Stomach (tissue), 19 donors: ENCODE measurements at places on chromosomes 16 and 17. TPM values are rescaled to one million over a fixed set of nuclear protein-coding genes. Genes with fewer than 3 reads are reported as not detected.

PRSS27 gene
- total RNA-seq = not detected

FBXO39 gene
- total RNA-seq = not detected

KIF18B gene
- total RNA-seq = 0.58 TPM

TBC1D3K gene
- not detected for total RNA-seq

SYNGR3 gene
- total RNA-seq = 1.7 TPM

MARVELD3 gene
- 16.7 TPM for total RNA-seq

PRR15L gene
- 93.6 TPM for total RNA-seq

SEPTIN12 gene
- not detected for total RNA-seq

- H3K27ac ChIP-seq = no peak overlapping the region
- H3K4me3 ChIP-seq = no peak overlapping the region
- H3K27me3 ChIP-seq = no peaks in the 10 kb centered on the region
- peaks cover 77% of the 10 kb centered on the region for H3K36me3 ChIP-seq
- peaks cover 26% of the 10 kb centered on the region for H3K4me1 ChIP-seq
These were observed 4.1 kb downstream of the HGS start for GRCh38 chr17:81687770-81688541.

DNA sequence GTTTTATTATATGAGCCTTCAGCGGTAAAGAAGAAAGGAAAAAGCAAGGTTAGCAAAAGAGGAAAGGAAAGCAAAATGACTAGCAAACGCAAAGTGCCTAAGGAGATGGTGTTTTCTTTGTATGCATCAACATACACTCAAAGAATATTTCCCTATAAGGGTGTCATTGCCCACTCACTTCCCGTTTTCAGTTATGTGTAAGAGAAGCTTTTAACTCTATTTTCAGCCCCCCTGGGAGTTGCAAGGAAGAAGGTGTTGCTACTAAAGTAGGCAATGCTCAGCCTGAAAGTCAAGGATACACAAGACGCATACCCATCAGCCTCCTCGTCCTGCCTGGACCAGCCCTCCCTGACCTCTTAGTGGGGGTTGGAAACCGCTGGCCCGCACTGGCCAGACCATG, 267.7 kb upstream of the ZFHX3 start:
- H3K4me3 ChIP-seq = no peak overlapping the region
- H3K27me3 ChIP-seq = no peaks in the 10 kb centered on the region
- H3K4me1 ChIP-seq = no peaks in the 10 kb centered on the region
- H3K27ac ChIP-seq = no peak overlapping the region
- no peak for DNase-seq

DNA sequence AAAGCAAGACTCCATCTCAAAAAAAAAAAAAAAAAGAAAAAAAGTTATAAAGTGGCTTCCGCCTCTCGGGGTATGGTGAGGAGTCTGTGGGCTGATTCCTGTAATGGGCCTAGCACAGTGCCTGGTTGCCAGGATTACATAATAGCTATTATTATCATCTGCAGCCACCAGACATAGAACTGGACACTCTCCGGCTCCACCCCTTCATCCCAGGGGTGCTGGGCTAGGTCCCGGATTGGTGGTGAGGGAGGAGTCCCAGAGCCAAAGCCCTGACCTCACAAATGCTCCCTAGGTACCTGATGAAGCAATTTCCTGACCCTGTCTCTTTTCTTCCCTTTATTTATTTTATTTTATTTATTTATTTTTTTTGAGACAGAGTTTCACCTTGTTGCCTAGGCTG, 11.6 kb upstream of the ADGRG1 start:
- no peak for DNase-seq
- H3K36me3 ChIP-seq = no peaks in the 10 kb centered on the region
- no peak overlapping the region for H3K4me3 ChIP-seq
- peaks cover 16% of the 10 kb centered on the region for H3K4me1 ChIP-seq

GRCh38 chr17:69954241-69954925, 120.6 kb upstream of the KCNJ16 start:
- no peak overlapping the region for H3K27ac ChIP-seq
- no peaks in the 10 kb centered on the region for H3K4me1 ChIP-seq
- H3K27me3 ChIP-seq = no peaks in the 10 kb centered on the region
- no peaks in the 10 kb centered on the region for H3K36me3 ChIP-seq
- no peak overlapping the region for H3K4me3 ChIP-seq
- DNase-seq = no peak

DNA sequence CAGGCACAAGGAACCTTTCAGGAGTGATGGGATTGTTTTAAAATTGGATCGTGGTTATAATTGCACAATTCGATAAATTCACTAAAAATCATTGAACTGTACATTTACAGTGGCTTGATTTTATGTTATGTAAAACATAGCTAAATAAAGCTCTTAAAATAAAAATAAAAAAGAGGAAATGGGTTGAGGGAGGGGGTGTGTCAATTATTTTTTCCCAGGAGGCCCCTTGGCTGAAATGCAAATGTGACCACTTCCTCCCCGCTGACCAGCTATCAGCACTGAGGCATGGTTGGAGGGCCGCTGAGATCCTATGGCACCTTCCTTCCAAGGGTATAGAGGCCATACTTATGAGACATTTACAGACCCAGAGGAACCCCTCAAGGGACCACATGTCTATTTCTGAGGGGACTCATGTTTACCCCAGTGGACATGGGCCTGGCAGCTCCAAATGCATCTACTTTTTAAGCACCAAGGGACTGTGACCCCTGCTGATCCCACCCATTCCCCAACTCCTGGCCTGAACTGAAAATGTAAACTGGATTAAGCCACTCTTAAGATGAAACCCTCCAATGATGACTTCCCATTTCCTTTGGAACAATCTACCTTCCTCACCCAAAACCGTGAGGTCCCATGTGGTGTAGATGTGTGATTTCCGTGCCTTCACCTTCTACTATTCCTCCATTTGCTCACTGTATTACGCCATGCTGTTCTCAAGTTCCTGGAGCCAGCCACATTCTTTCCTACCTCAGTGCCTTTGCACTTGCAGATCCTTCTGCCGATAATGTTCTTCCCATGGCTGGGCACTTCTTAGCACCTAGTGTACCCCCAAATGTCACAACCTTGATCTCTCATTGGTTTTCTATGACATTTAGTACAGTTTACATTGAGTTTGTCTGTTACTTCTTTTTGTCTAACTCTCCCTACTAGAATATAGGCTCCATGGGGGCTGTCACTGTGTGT, 2.8 kb upstream of the IL21R start:
- no peaks in the 10 kb centered on the region for H3K36me3 ChIP-seq
- H3K4me3 ChIP-seq = no peak overlapping the region
- no peak for DNase-seq
- no peak overlapping the region for H3K27ac ChIP-seq
- peaks cover 4% of the 10 kb centered on the region for H3K4me1 ChIP-seq
- peaks cover 31% of the 10 kb centered on the region for H3K27me3 ChIP-seq

DNA sequence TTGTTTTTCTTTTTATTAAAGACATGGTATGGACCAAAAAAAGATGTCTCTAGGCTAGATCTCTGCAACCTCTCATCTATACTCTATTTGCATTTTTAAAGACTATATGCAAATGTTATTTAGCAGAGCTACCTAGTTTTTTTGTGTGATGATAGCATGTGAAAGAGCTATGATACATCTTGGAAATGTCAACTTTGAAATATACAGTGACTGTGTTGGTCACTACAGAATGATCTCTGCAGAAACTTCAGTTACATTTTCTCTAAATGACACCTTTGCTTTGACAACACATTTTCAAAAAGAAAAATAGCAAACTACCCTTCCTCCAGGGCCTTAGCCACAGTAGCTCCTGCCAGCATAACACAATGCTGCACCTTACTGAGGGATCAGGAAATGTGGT, 86.6 kb downstream of the PRKCB start:
- H3K36me3 ChIP-seq = no peaks in the 10 kb centered on the region
- H3K4me1 ChIP-seq = no peaks in the 10 kb centered on the region
- no peaks in the 10 kb centered on the region for H3K27me3 ChIP-seq
- no peak for DNase-seq

GRCh38 chr16:48949636-48950035, 332.0 kb downstream of the CBLN1 start:
- H3K27ac ChIP-seq = no peak overlapping the region
- no peaks in the 10 kb centered on the region for H3K4me1 ChIP-seq
- DNase-seq = no peak
- H3K4me3 ChIP-seq = no peak overlapping the region
- H3K27me3 ChIP-seq = no peaks in the 10 kb centered on the region

- H3K36me3 ChIP-seq = no peaks in the 10 kb centered on the region
- peaks cover 4% of the 10 kb centered on the region for H3K27me3 ChIP-seq
- H3K4me3 ChIP-seq = no peak overlapping the region
- no peak overlapping the region for H3K27ac ChIP-seq
- no peak for DNase-seq
These were observed 192.6 kb upstream of the RPL38 start for GRCh38 chr17:74010903-74011302.

DNA sequence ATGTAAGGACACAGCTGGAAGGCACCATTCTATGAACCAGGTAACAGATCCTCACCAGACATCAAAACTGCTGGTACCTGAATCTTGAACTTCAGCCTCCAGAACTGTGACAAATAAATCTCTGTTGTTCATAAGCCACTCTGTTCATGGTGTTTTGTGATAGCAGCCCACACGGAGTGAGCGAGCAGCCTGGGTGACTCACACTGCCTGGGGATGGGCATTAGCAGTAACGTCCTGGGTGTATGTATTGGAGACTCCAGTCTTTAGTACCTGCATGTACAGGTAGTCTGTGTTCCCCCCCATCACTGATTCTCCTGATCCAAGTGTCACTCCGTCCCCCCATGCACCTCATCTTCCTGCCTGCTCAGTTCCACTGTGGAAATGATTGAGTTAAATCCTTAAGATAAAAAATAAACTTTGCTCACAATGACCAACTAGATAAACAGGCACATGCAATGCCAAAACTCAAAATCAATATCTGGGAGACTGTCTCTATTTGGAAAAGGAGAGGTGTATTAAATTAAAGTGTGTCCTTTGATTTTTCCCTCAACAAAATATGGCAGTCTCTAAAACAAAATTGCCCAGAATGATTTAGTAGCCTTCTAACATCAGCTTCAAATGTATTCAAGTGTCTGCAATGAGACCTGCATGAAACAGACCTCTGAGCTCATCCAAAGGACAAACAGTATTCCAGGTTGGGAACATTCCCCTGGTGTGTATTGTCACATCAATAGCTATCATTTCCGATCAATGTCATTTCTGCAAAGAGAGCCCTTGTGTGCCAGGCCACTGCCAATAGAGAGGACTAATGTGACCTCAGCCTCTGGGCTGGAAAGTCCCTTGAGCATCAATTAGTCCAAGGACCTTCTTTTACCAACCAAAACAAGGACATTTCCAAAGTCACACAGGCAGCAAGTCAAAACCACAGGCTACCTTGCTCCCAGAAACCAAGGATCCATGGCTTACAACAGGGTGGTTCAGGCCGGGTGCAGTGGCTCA, 12.2 kb upstream of the VAT1L start:
- no peak overlapping the region for H3K4me3 ChIP-seq
- no peaks in the 10 kb centered on the region for H3K4me1 ChIP-seq
- H3K27ac ChIP-seq = no peak overlapping the region

DNA sequence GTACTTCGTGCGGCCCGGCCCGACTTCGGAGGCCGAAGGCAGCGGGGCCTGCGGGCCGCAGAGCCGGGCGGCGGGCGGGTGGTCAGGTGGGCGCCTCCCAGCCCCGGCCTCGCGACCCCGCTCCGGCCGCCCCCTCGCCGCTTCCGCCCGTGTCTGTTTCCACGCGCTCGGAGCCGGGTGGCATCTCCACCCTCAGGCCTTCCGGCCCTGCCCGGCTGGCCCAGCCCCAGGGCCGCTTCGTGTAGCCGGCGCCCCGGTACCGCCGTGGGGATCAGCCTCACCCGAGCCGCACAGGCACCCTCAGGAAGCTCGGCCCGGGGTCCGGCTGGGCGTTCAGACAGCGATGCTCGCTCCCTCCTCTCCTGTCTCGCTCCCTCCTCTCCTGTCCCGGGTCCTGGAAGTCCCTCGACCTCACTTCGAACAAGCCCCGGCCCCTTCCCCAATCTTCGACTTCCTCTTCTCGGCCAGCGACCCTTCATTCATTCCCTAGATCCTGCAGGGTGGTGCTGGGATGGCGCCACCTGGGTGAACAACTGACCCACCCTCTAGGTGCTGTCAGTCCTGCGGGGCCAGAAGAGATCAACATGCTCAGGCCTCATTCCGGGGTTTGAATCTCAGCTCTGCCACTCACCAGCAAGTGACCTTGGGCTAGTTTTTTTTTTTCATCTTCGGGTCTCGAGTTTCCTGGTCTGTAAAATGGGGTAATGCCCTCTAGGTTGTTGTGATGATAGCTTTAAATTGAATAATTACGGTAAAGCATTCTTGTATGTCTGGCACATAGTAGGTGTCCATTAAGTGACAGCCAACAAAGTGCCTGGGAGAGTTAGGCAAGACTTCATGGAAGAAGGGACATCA, 610 bp downstream of the VPS4A start:
- H3K4me1 ChIP-seq = peaks cover 55% of the 10 kb centered on the region
- H3K27me3 ChIP-seq = no peaks in the 10 kb centered on the region
- peak; percentile 62 for DNase-seq
- H3K4me3 ChIP-seq = peak overlapping the region; percentile 92
- H3K36me3 ChIP-seq = peaks cover 32% of the 10 kb centered on the region

GRCh38 chr17:80762076-80762475, 217.4 kb downstream of the RPTOR start:
- peaks cover 4% of the 10 kb centered on the region for H3K36me3 ChIP-seq
- H3K27me3 ChIP-seq = no peaks in the 10 kb centered on the region
- H3K4me1 ChIP-seq = peaks cover 10% of the 10 kb centered on the region
- H3K4me3 ChIP-seq = no peak overlapping the region
- no peak for DNase-seq

DNA sequence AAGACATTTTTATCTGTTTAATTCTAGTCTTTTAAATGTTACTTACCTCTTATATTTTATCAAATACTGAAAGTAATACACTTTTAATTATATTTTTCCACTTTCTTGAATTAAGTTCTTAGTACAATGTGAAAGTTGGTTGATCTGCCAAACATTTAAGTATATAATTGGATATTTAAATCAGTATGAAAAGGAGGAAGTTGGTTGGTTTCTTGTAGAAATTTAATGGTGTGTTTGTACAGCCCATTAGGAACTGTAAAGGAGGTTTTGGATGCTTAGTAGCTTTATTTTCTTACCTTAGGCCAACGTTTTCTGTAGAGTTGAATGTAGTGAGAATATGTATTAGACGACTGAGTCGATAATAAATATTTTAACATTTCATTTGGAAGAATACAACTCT, 5.4 kb downstream of the NFATC3 start:
- no peaks in the 10 kb centered on the region for H3K27me3 ChIP-seq
- no peak for DNase-seq
- no peaks in the 10 kb centered on the region for H3K36me3 ChIP-seq
- no peak overlapping the region for H3K27ac ChIP-seq

DNA sequence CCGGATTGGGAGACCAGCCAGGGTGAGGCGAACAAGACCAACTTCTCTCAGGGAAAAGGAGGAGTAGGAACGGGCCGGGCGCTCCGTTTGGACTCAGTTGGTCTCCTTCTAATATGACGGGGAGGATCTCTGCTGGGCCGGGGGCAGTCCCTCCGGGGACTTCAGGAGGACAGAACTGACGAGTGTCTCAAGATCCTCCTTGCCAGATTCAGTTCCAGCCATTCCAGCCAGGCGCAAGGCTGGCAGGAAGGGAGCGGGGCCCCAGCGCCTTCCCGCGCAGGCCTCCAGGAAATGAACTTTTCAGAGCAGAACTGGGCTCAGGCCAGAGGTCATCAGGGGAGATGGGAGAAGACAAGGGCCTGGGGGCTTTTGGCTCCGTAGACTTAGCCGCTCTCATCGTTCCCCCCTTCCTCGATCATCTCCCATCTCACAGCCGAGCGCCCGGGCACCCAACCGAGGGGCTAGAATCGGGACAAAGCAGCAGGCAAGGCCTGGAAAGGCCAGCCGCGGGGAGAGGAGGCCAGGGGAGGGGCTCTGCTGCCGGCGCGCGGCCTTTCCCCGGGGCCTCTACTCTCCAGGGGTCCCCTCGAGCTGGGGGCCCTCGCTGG, 1.6 kb downstream of the ZNF423 start:
- DNase-seq = no peak
- H3K36me3 ChIP-seq = no peaks in the 10 kb centered on the region
- H3K27me3 ChIP-seq = peaks cover 22% of the 10 kb centered on the region
- H3K4me1 ChIP-seq = peaks cover 32% of the 10 kb centered on the region
- H3K4me3 ChIP-seq = peak overlapping the region; percentile 76
